ENCODE measurements at places on chromosomes 7 and 10. TPM values are rescaled to one million over a fixed set of nuclear protein-coding genes. Genes with fewer than 3 reads are reported as not detected.

The MINDY3 gene
- 19.0 TPM for total RNA-seq

The TMEM225B gene
- 4.2 TPM for total RNA-seq

The LGI1 gene
- total RNA-seq = not detected

The LEP gene
- total RNA-seq = not detected

The ELMO1 gene
- total RNA-seq = 2.3 TPM

The PNLIPRP3 gene
- under 0.01 TPM for total RNA-seq

The ACBD7 gene
- total RNA-seq = 0.40 TPM

The OPN1SW gene
- total RNA-seq = not detected

The COL1A2 gene
- total RNA-seq = 2,173 TPM

The TMEM270 gene
- total RNA-seq = not detected

The FZD1 gene
- 35.7 TPM for total RNA-seq

The OGDHL gene
- 0.13 TPM for total RNA-seq

The MTPN gene
- total RNA-seq = 126 TPM

The CALCR gene
- total RNA-seq = not detected

The HTRA1 gene
- 93.3 TPM for total RNA-seq

The ARMC10 gene
- 23.7 TPM for total RNA-seq

The OR13A1 gene
- total RNA-seq = 0.08 TPM

The PRR15 gene
- total RNA-seq = 4.5 TPM

The CCDC7 gene
- total RNA-seq = 3.6 TPM

The LRRC4 gene
- total RNA-seq = 0.16 TPM

The COL28A1 gene
- not detected for total RNA-seq

The CYP3A4 gene
- total RNA-seq = not detected

The LIPN gene
- not detected for total RNA-seq

The ANKRD30A gene
- not detected for total RNA-seq

The BUD23 gene
- 46.1 TPM for total RNA-seq

The OR2A7 gene
- 0.13 TPM for total RNA-seq

The ELFN1 gene
- not detected for total RNA-seq

The GSTK1 gene
- 133 TPM for total RNA-seq

The AZGP1 gene
- 0.40 TPM for total RNA-seq

The CYREN gene
- total RNA-seq = 34.0 TPM

The CPEB3 gene
- total RNA-seq = 0.64 TPM

The LRCH4 gene
- 36.5 TPM for total RNA-seq

The GSAP gene
- 5.3 TPM for total RNA-seq

The BAIAP2L1 gene
- 5.4 TPM for total RNA-seq

The RBP3 gene
- not detected for total RNA-seq

The MCMBP gene
- total RNA-seq = 38.6 TPM

The HOXA1 gene
- total RNA-seq = 1.4 TPM

The DGKB gene
- total RNA-seq = 0.13 TPM

The HOXA5 gene
- 134 TPM for total RNA-seq

The SLIT1 gene
- total RNA-seq = under 0.01 TPM

The CTAGE8 gene
- 0.26 TPM for total RNA-seq

The HTR7 gene
- 8.5 TPM for total RNA-seq

The NOS3 gene
- total RNA-seq = 4.5 TPM

The HOXA2 gene
- total RNA-seq = 2.8 TPM

The TSPAN13 gene
- total RNA-seq = 33.0 TPM

The BBIP1 gene
- total RNA-seq = 38.2 TPM

The SHH gene
- total RNA-seq = 0.52 TPM

The PITX3 gene
- 1.3 TPM for total RNA-seq

Measured in epithelial cell of alveolus of lung (primary cell).